Hair follicular keratinocyte (primary cell): ENCODE measurements at places on chromosomes 11 and 22. TPM values are rescaled to one million over a fixed set of nuclear protein-coding genes. Genes with fewer than 3 reads are reported as not detected.

TSG101 gene
- 99.5 and 101 TPM in 2 replicates for total RNA-seq

GGTLC2 gene
- not detected in 2 replicates for total RNA-seq

NFRKB gene
- 23.2 and 23.7 TPM in 2 replicates for total RNA-seq

OR4D5 gene
- total RNA-seq: not detected in 2 replicates

E2F8 gene
- 1.0 and 3.3 TPM in 2 replicates for total RNA-seq

SBF2 gene
- 15.4 and 25.1 TPM in 2 replicates for total RNA-seq

ELFN2 gene
- total RNA-seq: 0.61 and 1.9 TPM in 2 replicates

VSIG2 gene
- not detected in 2 replicates for total RNA-seq

LYVE1 gene
- total RNA-seq: not detected in 2 replicates

TEX54 gene
- not detected in 2 replicates for total RNA-seq

RTCB gene
- total RNA-seq: 86.5 and 103 TPM in 2 replicates

DCDC1 gene
- total RNA-seq: not detected in 2 replicates

SAA1 gene
- total RNA-seq: 160 and 186 TPM in 2 replicates

OR6A2 gene
- total RNA-seq: not detected in 2 replicates

CASP1 gene
- total RNA-seq: 40.6 and 50.5 TPM in 2 replicates

APOC3 gene
- total RNA-seq: not detected in 2 replicates

MB gene
- total RNA-seq: not detected in 2 replicates

HTR3B gene
- total RNA-seq: not detected in 2 replicates

OR5B21 gene
- total RNA-seq: not detected in 2 replicates

PHF21A gene
- total RNA-seq: 6.2 and 12.9 TPM in 2 replicates

ACTN3 gene
- total RNA-seq: not detected in 2 replicates

CD3E gene
- not detected in 2 replicates for total RNA-seq

P4HA3 gene
- total RNA-seq: 1.1 and 3.7 TPM in 2 replicates

ARAP1 gene
- 70.0 and 94.5 TPM in 2 replicates for total RNA-seq

FAM180B gene
- not detected in 2 replicates for total RNA-seq
